ENCODE measurements at places on chromosomes 12 and 14.
A peak's percentile ranks its signal among the peaks of the same experiment; 100 is the strongest.

DNA sequence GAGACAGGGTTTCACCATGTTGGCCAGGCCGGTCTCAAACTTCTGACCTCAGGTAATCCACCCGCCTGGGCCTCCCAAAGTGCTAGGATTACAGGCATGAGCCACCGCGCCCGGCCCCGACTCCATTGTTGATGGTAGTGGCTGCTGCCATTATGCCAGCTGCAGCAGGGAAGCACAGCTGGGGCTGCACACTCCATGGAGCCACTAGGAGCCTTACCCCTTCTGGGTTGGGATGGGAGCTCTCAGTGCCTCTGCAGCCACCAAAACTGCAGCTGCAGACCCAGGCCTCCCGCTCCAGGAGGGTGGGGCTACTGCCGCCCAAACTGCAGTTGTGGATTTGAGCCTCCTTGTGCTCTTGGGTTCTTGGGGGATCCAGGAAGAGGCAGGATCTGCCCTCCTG, 25.9 kb downstream of the TCHP start:
- DNase-seq = no peak

GRCh38 chr12:19203013-19203412, 73.5 kb downstream of the PLEKHA5 start:
- no peak for DNase-seq

GRCh38 chr14:53156238-53156637, 3.1 kb upstream of the DDHD1 start:
- DNase-seq = no peak

- DNase-seq = no peak
Observed at GRCh38 chr12:48961331-48961730, 4.0 kb upstream of the ARF3 start.

GRCh38 chr12:25692115-25693035, 139.3 kb upstream of the LMNTD1 start:
- no peak for DNase-seq

DNA sequence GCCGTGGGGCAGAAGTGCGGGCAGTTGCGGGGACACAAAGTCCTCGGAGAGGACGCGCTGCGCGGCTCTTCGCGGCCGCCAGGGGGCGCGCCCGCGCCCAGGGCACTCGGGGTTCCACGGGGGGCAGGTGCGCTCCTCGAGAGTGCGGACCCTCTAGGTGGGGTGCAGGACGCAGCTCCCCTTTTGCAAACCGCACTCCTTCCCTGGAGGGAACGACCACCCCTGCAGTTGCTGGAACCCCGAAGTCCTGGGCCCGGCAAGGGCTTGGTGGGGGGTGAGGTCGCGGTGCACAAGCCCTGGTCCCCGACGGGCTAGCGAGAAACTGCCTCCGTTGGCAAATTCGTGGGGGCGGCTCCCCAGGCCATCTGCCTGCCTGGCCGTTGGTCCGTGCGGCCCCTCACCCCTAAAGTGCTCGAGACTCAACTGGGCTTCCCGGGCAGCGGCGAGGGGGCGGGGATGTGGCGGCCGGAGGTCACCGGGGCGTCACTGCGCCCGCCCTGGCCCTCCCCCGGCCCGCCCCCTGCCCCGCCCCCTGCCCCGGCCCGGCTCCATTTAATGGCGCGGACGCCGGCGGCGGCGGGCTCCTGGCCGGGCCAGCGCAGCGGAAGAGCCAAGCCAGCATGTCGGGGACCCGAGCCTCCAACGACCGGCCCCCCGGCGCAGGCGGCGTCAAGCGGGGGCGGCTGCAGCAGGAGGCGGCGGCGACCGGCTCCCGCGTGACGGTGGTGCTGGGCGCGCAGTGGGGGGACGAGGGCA, at the start of gene ADSS1:
ADSS1 (plus strand) TSS at position 579 of the 756 bp plus-strand sequence; CDS start at position 621, 42 bp downstream.
- DNase-seq = peak; percentile 27

DNA sequence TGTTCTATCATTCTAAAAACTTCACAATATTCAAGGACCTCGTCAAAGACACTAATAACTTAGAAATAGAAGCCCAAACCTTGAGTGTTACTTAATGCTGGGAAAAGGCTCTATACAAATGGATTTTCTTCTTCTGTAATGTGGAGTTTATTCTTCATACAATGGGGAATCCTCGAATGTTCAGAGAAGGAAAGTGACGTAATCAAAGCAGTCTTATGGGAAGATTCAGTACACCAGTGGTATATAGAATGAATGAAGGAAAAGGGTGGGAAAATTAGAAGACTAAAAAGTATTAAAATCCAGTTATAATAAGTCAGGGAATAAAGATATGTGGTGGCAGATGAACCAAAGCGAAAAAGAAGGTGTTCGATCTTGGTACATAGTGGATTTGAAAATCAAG, 106.5 kb downstream of the PLCZ1 start:
- DNase-seq = no peak

DNA sequence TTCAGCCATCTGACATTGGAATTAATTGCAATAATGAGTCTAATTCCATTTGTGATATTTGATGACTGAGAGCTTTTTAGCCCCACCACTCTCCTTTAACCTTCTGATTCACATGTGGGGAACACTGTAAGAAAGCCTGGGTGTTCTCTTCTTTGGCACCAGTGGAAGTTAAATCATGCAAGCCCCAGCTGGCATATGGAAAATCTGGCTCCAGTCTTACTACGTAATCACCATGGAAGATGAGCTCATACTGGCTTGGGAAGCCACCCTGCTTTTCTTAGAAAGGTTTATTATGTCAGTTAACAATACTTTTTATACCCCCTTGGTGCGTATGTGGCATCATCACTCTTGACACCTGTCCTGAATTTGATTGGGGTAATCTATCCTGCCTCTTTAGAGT, 479.3 kb downstream of the SLC16A7 start:
- no peak for DNase-seq

GRCh38 chr12:121750507-121750955, 38.0 kb downstream of the TMEM120B start:
- no peak for DNase-seq

DNA sequence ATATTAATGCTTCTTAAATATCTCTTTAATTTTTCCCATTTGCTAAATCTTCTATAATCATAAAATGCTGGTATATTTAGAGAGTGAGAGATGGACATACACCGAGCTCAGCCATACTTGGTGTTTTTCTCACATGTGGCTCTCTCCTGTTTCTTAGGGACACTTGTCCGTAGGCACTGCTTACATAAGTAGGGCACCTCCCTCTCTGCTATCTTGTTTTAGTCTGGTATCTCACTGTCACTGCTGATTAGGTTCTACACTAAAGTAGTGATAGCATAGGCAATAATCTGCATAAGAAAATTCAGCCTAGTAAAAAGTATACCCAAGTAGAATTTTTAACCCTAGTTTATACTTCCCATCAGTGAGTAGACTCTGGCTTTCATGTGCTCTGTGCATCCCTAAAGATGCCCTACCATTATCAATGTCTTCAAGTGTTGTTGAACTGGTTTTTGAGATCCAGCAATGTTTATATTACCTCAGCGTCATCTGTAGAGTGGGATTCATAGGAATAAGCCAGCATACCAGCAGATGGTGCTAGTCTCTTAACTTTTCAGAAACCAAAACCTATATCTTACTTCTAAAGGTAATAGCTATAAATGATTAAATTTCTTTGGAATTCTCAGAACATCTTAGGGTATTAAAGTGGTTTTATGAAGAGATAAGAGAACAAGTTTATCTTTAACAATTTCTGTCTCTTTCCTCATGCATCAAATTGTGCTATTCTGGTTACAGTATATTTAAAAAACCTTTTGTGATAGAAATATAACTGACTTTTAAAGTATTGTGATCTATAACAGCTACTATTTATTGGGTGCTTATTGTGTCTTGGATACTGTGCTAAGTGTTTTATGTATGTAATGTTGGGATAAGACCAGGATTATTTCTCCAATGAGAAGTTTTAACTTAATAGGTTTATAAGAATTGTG, 32.9 kb downstream of the ARID2 start:
- DNase-seq = no peak

GRCh38 chr14:50804181-50804721, 26.7 kb downstream of the NIN start:
- no peak for DNase-seq

GRCh38 chr14:52370406-52370935, 56.4 kb downstream of the PTGER2 start:
- DNase-seq = no peak

DNA sequence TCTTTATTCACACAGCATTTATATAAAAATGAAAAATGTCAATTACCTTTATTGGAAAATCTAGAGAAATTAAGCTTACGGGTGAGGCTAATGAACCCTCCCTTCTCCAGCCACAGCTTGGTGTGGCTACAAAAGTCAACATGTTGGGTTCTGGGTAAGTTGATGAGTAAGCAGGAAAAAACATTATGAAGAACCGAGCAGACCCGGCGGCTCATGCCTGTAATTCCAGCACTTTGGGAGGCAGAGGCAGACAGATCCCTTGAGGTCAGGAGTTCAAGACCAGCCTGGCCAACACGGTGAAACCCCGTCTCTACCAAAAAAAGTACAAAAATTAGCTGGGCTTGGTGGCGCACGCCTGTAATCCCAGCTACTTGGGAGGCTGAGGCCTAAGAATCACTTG, 10.9 kb downstream of the NAA25 start:
- no peak for DNase-seq

DNA sequence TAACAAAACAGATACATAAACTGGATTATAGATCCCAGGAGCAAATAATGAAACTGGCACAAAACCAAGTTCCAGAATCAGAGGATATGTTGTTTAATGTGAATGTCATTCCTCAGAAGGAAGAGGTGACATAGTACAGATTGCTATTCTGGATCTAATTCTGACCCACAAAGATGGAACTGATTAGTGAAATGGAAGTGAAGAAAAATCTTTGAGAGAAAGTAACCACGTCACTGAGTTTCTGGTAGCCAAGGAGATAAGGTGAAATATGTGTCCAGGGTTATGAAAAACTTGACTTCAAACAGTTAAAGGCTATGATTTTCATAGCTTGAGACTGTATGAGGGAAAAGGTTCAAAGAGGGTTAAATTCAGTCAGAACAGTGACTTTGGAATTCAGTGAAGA, 8.3 kb downstream of the OR10AD1 start:
- DNase-seq = no peak

DNA sequence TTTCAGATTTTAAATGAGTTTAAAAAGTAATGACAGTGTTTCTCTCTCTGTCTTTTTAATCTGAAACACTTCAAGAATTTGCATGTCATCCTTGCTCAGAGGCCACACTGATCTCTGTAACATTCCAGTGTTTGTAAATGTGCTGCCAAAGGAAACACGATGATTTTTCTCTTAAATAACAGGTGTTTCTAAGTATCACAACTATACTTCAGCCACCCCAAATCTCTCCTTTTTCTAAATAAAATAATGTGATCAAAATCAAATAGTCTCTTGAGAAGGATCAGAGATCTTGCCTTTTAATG, 3.3 kb upstream of the GALC start:
- DNase-seq = no peak

DNA sequence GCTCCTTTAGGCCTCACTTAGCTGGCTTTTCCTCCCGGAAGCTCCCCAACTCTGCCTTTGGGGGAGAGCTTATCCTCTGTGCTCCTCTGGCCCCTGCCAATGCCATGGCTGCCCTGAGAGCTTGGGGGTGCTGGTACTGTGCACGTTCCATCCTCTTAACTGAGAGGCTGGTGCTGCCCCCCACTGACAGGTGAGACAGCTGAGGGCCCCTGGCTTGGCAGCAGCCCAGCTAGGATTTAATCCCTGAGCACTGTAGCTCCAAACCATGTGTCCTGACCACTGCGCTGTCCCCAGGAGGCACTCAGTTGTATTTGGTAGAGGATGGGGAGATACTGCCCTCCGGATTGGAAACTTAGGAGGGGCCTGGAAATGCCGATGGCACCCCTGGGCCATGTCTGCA, 46.1 kb downstream of the UBE3B start:
- DNase-seq = no peak

GRCh38 chr14:103626146-103626850, 2.7 kb upstream of the KLC1 start:
- no peak for DNase-seq

- no peak for DNase-seq
Observed at GRCh38 chr12:90061809-90062208, 353.2 kb upstream of the ATP2B1 start.

- DNase-seq = no peak
Observed at GRCh38 chr12:5379749-5380496, 52.0 kb upstream of the NTF3 start.

DNA sequence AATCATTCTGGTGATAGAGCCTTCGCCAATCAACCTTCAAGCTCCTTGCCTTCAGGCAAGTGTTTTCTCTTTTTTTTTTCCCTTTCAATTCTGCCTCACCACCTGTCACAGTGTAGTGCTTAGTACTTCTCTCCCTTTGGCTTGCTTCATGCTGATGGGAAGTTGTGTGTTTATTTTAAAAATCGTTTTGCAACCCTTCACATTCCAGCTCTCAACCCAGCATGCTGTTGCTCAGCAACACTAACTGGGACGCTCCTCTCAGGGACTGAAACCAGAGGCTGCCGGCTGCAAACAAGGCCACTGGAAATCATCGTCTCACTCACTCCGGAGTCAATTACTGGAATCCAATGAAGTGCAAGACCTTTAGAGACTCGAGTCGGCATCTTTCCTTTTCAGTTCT, 342.7 kb downstream of the PRKD1 start:
- DNase-seq = no peak

DNA sequence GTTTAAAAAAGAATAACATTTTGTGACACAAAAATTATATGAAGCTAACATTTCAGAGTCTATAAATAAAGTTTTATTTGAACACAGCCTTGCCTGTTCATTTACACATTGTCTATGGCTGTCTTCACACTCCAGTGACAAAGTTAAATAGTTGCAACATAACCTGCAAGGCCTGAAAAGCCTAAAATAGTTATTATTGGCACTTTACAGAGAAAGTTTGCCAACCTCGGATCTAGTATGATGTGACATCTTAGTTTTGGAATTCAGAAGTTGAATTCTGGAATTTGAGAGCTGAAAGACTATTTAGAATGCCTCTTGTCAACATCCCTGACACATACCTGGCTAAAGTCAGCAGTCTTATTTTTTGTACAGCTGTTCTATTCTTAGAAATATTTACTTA, 68.3 kb downstream of the DYRK2 start:
- no peak for DNase-seq

DNA sequence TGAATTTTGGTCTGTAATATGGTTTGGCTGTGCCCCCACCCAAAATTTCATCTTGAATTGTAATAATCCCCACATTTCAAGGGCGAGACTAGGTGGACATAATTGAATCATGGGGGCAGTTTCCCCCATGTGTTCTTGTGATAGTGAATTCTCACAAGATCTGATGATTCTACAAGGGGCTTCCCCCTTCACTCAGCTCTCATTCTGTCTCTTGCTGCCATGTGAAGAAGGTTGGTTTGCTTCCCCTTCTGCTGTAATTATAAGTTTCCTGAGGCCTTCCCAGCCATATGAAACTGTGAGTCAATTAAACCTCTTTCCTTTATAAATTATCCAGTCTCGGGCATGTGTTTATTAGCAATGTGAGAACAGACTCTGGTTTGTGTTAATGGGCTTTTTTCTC, 5.9 kb downstream of the LRRC9 start:
- no peak for DNase-seq

- peak; percentile 57 for DNase-seq
Observed at GRCh38 chr14:50001151-50001998, 108.5 kb downstream of the ARF6 start.

GRCh38 chr12:68800294-68800693, 7.7 kb upstream of the MDM2 start:
- no peak for DNase-seq

GRCh38 chr14:52333823-52334657, 19.9 kb downstream of the PTGER2 start:
- DNase-seq = no peak

All from stimulated activated CD8-positive, alpha-beta memory T cell treated with anti-CD3 and anti-CD28 coated beads, Interleukin-15, amount 100 ng/mL, for 4 hours (primary cell).